ENCODE measurements at places on chromosomes 7 and 10.

- no peak for DNase-seq
These were observed 13.2 kb upstream of the CCDC172 start for GRCh38 chr10:116311016-116311415.

DNA sequence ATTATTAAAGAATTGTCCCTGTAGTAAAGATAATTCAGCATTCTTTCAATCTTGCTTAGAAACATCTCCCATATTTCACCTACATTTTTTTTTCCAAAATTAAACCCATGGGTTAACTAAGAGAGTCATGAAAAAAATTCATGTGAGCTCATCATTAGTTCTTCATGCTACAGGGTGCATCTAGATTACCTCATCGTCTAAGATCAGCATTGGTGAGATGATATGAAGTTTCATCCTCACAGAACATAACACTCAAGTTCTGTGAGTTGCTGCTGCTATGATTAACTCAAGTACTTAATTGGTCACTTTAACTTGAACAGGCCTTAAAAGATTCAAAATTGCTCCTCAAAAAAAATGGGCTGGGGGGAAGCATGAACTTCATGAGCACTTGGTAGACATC, 50.0 kb downstream of the RAB11FIP2 start:
- no peak for DNase-seq

GRCh38 chr7:70210936-70211310, 612.6 kb downstream of the AUTS2 start:
- no peak for DNase-seq

DNA sequence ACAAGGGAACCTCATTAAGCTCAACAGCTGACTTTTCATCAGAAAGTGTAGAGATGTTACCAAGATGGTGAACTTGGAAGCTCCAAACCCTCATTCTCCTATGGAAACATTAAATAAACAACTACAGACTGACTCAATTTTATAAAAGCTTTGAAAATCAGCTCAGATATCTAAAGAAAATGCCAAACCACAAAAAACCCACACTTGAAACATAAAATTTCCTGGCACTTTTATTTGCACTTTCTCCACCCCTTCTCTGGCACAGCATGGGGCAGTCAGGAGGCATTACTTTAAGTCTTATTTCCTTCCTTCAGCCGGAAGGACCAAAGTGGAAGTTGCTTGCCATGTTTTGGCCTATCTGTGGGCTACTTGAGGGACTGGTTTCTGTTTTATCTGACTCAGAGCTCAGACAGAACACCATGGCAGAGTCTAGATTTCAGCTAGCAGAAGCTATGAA, 114.7 kb downstream of the ODAD2 start:
- no peak for DNase-seq

GRCh38 chr7:100865372-100865911, 1.7 kb upstream of the TRIP6 start:
- no peak for DNase-seq
